Activated CD4-positive, alpha-beta T cell treated with anti-CD3 and anti-CD28 coated beads, Interleukin-2, Interleukin-4, amounts not matched to agents 100 ng/mL and 50 ng/mL, durations not matched to agents 16 hours and 8 hours (primary cell): ENCODE measurements at places on chromosomes 13 and 19.

GRCh38 chr13:26847281-26847680, 86.7 kb upstream of the GPR12 start:
- no peak for DNase-seq

DNA sequence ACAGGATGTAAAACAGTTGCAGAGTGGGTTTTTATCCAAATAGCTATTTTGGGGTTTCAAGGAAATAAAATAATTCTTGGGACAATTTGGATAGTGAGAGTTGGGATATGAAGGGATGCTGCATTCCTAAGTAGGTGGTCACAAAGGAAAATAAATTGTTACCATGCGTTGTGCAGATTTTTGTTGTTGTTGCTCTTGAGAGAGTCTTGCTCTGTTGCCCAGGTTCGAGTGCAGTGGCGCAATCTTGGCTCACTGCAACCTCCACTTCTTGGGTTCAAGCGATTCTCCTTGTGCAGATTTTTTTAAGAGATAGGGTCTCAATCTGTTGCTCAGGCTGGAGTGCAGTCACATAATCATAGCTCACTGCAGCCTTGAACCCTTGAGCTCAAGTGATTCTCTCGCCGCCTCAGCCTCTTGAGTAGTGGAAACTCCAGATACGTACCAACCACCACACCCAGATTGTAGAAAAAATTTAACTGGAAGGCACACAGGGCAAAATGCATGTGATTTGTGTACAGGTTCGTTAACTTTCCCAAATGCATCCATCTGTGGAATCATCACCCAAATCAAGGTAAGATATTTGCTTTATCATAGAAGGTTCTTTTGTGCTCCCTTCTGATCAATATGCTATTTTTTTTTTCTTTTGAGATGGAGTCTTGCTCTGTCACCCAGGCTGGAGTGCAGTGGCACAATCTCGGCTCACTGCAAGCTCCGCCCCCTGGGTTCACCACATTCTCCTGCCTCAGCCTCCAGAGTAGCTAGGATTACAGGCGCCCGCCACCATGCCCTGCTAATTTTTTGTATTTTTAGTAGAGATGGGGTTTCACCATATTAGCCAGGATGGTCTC, 16.0 kb downstream of the SLC1A5 start:
- DNase-seq, result no peak

DNA sequence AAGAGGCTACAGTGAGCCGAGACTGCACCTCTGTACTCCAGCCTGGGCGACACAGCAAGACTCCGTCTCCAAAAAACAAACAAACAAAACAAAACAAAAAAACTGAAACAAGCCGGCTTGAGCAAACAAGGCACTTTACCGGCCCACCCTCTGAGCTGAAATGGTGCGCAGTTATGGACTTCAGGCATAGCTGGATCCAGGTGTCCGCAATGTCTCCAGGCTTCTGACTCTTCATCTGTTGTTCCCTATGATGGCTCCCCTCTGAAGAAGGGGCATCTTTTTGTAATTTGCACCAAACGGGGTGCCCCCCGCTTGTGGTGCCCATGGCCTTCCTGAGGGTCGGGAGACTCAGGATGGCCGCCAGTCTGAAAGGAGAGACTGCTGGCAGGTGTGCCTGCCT, 6.2 kb downstream of the C2CD4C start:
- DNase-seq, result no peak

DNA sequence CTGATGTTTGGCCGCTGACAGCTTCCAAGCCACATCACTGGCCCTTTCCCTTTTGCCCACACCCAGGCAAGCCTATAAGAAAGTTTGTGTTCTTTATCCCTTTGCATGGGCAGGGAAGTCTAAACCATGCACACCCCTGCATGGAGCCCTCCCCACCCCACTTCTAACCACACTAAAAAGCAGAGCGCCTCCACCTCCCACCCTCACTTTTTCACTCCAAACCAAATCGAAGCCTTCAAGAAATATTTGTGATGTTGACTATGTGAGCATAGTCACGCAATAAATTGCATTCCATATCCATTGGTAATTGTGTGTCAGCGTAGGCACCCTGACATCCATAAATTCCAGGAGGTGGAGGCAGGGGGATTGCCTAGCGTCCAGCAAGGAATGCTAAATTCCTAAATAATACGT, 104.4 kb upstream of the LSM14A start:
- DNase-seq, result no peak

DNA sequence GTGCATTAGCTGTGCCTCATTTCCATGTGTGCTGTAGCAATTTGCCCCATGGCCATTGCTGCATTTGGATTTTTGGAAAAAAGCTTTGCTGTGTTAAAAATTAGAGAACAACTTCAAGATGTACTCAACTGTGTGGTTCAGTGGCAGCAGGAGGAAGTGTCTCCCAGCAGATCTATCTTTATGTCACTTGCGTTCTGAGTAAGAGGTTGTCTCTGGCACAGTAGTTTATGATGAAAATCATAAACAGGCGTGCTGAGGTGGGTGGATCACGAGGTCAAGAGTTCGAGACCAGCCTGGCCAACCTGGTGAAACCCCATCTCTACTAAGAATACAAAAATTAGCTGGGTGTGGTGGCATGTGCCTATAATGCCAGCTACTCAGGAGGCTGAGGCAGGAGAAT, 29.0 kb upstream of the RNF17 start:
- DNase-seq, result no peak

- peak; percentile 51 for DNase-seq
These were observed 68.7 kb downstream of the ZAR1L start for GRCh38 chr13:32246468-32246867.

- DNase-seq, result no peak
These were observed 125.7 kb upstream of the PEG3 start for GRCh38 chr19:56966225-56966696.

DNA sequence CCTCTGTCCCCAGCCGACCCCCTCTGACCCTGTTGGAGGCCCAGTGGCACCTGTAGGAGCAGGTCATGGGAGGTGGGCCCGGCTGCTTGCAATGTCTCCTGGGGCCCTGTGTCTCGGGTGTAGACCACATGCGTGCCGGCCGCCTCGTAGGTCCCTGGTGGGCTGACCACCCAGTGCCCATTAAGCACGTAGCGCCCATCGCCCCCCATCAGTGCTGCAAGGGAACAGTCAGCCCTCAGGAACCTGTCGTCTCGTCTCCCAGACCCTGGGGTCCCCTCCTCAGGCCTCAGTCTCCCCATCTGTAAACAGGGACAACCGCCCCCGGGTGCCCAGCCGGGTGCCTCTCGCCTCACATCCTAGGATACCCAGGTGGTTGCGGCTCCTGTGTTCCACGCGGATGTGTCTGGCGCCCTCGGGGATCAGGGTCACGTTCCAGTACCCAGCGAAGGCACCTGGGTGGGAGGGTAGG, 5.6 kb downstream of the ADAMTSL5 start:
- no peak for DNase-seq

- DNase-seq, result no peak
These were observed 13.5 kb upstream of the GPC5 start for GRCh38 chr13:91384896-91385295.

DNA sequence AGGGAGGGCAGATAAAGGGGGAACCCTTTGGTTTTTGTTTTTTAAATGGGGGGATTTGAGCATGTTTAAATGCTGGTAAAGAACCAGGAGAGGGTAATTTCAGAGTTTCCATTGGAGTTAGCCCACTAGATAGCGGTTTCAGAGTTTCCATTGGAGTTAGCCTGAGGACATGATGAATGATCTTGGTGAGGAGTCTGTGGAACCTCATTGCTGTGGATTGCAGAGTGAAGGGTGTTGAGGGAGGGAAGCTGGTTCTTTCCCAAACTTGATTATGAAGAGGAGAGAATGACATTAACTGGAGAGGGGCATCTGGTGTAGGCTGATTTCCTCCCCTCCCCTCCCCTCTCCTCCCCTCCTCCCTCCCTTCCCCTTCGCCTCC, 5.0 kb downstream of the WASF3 start:
- DNase-seq, result no peak

- no peak for DNase-seq
These were observed 582 bp upstream of the PTPRH start for GRCh38 chr19:55209693-55210472.

DNA sequence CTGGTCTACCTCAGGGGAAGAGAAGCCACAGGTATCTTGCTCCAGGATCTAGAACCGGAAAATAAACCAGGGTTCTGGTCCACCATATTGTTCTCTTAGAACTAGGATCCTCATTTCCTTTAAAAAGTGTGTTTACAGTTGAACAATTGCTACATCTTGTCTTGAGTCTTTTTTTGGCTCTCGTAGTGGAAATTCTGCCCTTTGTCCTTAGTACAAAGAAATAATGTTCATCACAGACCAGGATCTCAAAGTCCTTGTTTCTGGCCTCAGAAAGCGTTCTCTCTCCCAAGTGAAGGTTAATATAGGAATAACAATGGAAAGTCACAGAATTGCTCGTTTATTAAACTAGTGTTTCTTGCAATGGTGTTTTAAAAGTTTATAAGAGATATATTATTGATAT, 20.8 kb downstream of the KLF2 start:
- no peak for DNase-seq

DNA sequence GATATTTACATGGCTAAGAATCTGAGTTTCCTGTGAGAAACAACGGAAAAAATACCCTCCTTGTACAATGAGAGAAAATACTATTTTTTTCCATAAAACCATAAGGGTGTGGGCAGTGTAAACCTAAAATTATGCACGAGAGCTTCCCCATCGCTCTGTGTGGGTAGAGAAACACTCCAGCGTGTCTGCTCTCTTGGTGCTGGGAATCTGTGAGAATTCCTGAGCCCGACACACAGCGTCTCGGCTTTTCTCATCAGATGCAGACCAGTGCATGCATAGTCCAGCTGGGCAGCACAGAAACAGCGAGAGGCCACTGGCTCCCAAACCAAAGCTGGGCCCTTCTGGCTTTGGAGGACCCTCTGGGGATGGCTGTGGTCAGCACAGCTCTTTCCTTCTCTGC, 12.0 kb downstream of the PLPP2 start:
- DNase-seq, result no peak
